Stimulated activated CD8-positive, alpha-beta memory T cell treated with anti-CD3 and anti-CD28 coated beads, Interleukin-15, amount 100 ng/mL, for 24 hours (primary cell): ENCODE measurements at places on chromosomes 3 and 15.

GRCh38 chr3:16207031-16207430 is 32.6 kb downstream of the GALNT15 start:
- no peak for DNase-seq

DNA sequence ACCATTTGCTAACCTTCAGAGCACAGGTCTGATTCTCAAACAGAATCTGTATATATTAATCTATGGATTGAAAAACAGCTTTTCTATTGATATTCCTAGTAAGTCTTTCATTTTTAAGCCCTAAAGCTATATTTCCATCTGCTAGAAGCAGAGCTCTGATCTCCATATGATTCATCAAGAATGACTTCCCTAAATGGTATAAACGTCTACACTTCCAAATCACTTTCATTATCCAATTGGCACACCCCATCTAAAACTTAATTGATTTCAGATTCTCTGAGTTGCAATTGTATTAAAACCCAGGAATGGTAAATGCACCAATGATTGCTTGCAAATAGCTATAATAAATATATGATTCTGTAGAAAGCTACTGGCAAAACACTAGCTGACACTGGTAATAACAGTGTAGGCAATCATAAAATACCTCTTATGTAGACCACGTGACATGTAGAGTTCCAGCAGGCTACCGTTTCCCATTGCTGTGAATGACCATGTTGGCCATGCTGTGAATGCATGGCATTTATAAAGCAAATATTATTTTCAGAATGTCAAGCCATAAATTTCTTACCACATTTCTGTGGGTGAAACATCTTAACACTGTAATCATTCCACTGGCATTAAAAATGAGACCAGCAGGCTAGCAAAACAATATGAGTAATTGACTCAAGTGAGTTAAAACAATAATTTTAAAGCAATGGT is 226.0 kb downstream of the ZMAT3 start:
- no peak for DNase-seq

GRCh38 chr3:53382106-53382505 is 34.8 kb upstream of the DCP1A start:
- DNase-seq, result no peak

DNA sequence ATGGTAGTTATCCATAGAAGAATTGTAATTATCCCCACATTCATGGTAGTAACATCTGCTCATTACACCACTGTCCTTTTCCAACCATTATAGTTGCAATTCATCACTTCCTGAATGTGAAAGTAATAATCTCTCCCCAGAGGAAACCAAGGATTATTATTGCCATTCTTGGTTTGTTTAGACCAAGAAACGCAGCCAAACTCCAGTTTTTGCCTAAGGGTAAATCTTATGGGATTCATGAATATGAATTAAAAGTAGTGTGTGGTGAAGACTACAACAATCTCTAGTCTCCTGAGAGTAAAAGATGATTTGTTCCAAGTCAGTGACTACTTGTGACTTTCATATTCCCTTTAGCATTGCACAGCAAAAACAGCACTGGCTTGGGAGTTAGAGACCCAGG is 45.7 kb upstream of the ABI3BP start:
- DNase-seq, result no peak

GRCh38 chr3:160980740-160981139 is 124.4 kb downstream of the B3GALNT1 start:
- DNase-seq, result no peak

DNA sequence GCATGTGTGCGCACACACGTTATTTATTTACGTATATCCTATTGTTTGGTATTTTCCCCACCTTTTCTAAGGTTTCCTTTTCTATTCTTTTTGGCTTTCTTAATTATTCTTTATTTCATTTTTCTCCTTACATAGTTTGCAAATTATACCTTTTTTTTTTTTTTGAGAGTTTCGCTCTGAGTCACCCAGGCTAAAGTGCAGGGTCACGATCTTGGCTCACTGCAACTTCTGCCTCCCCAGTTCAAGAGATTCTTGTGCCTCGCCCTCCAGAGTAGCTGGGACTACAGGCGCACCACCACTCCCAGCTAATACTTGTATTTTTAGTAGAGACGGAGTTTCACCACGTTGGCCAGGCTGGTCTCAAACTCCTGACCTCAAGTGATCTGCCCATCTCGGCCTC is 20.0 kb upstream of the CILP start:
- DNase-seq, result no peak

DNA sequence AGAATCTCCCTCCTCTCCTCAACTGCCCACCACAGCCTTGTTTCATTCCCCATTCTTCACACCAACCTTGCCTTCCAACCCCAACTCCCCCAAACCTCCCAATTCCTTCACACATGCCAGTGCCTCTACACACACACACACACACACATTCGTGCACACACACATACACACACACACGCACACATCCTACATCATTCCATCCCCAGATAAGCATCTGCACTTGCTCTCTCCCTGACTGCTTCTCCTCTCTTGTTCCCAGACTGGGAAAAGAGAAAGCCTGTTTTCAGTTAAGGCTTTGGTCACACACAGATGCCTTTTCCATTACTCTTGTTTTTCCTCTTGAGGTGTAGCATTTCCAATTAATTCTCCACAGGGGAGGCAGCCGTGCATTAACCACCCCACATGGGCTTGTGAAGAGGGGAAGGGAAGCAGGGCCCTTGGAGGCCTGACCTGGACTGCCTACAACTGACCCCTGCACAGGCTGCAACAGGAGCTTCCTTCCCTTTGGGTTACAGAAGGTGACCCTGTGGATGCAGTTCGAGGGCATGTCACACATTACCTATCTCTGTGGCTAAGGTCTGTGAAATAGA is 32.0 kb upstream of the BOC start:
- no peak for DNase-seq

GRCh38 chr15:80247320-80247719 is 4.7 kb downstream of the CTXND1 start:
- no peak for DNase-seq

DNA sequence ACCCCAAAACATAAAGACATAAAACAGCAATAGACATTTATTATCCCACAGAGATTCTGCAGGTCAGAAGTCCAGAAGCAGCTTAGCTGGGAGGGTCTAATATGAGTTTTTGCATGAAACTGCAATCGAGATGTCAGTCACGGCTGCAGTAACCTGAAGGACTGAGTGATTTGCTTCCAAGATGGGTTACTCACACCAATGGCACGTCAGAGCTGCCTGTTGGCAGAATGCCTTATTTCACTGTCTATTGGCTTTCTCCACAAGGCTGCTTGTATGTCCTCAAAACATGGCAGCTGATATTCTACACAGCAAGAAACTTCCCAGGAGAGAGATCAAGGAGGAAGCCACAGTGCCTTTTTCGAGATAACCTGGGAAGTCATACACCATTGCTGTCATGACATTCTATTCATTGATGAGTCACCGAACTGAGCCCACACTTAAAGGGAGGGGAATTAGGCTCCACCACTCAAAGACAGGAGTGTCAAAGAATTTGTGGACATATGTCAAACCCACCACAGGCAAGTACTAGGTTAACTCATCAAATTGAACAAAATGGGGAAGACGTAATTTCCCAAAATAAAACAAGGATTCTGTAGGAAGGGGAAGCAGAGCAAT is 122.2 kb downstream of the SYNPR start:
- no peak for DNase-seq

GRCh38 chr3:7307410-7307809 is 446.5 kb downstream of the GRM7 start:
- no peak for DNase-seq

- DNase-seq, result no peak
Measured at GRCh38 chr3:42081838-42082473, 9.2 kb upstream of the TRAK1 start.

- no peak for DNase-seq
Measured at GRCh38 chr3:190378240-190378891, 9.6 kb upstream of the CLDN16 start.

DNA sequence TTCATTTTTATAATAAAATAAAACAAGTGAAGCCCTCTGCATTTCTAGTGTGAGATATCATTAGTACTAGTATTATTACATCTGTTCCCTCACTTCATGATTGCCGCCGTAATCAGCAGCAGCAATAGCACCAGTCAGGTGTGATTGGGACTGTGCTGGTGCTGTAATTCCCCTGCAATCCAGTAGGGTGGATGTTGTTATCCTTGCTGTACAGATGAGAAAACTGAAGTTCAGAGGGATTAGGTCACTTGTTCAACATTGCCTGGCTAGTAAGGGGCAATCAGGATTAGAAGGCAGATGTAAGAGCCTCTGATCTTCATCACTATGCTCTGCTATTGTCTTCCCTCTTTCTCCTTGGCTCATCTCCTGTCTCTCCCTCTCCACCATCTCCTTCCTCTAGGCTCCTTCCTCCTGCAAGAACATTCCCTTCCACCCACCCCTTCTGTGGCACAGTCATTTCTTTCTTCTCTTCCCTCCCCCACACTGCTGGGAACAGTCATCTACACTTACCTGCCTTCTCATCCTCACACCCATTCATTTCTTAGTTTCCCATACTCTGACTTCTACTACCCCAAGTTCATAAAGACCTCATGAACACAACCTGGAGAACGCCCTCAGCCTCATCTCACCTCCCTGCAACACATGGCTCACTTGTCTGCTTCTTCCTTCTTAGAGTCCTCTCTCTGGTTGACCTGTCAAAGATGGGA is 29.7 kb downstream of the CRYGS start:
- no peak for DNase-seq

- DNase-seq, result no peak
Measured at GRCh38 chr15:38810686-38811085, 246.1 kb upstream of the RASGRP1 start.

- DNase-seq, result peak; percentile 46
Measured at GRCh38 chr3:52056521-52056967, at the start of gene DUSP7. Gene DUSP7, minus strand, starts transcription at chr3:52056571. Its CDS starts 205 bp downstream, at chr3:52056366.

GRCh38 chr3:127784283-127784682 is 38.0 kb downstream of the MGLL start:
- no peak for DNase-seq

DNA sequence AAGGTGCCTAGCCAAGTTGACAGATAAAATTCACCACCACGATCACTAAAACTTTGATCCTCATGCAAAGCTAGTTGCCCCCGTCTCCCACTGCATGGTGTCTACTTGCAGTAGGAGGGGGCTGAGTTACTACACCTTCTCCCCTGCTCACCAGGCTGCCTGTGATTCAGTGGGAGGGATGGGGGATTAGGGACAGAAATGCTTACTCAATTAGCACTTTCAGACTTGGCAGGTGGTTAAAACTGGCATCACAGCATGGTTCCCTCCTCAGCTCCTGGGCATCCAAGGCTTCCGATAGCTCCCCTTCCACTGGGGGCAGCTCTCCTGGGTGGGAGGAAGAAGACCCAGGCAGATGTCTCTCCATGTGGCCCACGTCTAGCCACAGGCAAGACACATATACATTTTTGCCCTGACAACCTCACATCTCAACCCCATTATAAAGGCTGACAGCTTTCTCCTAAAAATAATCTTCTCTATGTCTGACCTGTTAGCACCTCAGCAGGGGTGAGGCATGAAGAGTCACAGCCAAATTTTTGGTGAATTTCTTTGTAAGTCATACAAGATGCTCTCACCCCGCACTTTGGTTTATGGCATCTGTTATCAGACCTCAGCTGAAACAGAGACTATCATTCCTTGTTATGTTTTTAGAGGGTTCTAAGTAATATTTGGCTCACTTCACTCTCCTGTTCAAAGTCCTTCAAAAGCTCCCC is 369.0 kb downstream of the SV2B start:
- no peak for DNase-seq

- no peak for DNase-seq
Measured at GRCh38 chr3:11140713-11141104, 13.6 kb upstream of the HRH1 start.

GRCh38 chr3:62503516-62503915 is 130.2 kb upstream of the FEZF2 start:
- DNase-seq, result no peak

DNA sequence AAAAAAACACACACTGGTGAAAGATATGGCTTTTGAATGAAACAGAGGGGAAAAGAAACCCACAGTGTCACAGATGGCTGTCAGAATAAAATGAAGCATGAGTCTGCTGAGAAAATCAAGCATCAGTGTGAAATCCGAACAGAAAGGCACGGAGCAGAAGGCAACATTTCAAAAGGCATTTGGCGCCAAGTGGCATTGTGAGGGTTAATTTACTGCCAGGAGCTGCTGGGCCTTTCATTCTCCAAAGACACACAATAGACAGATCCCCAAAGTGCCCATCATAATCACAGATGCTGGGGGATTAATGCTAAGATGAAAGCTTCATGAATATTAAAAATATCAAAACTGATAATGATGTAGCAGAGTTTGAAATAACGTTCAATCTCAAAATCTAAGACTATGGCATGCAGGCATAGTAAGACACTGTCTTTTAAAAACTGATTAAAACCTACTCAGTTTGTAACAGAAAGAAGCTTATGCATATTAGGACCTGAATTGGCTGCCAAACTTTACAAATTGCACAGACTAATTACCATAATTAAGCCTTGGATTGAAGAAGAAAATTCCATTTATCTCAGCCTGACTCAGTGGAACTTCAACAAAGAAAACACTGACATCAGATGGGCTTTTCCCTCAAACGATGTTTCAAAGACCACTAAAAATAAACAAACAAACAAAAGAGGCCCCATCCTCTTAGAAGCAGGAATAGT is 589.2 kb downstream of the ROBO1 start:
- DNase-seq, result no peak

GRCh38 chr3:129211772-129212171 is 28.1 kb upstream of the CNBP start:
- DNase-seq, result no peak

DNA sequence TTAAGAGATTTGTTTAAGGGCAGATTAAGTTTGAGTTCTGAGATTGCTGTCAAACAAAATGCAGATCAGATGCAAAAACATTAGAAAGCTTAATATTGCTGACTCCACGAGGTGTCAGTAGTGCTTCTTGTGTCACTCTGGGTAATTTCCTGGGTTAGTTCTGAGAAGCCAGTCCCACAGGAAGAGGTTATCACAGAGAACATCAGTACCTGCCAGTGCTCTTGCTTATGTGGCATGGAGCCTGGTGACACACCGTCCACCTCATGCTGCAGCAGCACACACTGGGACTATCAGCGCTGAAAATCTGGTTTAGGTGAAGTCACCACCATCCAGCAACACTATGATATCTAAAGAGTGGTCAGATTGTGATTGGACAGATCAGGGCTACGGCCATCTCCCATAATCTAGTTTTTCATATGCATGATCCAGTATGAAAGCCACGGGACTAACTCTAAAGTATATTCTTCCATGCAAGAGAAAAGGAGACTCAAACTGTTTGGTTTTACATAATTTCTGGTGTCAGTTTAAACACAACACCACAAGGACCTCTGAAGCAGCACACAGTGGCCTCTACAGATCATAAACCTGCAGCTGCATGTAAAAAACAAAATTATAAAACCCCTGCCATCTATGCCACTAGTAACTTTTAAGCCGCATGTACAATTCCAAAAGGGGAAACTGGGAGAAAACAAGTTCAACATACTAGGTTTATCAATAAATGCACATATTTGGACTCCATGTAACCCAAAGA is 36.1 kb upstream of the MYO5C start:
- DNase-seq, result peak; percentile 6

- DNase-seq, result no peak
Measured at GRCh38 chr3:15110206-15110605, 11.3 kb upstream of the RBSN start.
